SK-N-SH (cell line): ENCODE measurements at places on chromosomes 13 and 19.

DNA sequence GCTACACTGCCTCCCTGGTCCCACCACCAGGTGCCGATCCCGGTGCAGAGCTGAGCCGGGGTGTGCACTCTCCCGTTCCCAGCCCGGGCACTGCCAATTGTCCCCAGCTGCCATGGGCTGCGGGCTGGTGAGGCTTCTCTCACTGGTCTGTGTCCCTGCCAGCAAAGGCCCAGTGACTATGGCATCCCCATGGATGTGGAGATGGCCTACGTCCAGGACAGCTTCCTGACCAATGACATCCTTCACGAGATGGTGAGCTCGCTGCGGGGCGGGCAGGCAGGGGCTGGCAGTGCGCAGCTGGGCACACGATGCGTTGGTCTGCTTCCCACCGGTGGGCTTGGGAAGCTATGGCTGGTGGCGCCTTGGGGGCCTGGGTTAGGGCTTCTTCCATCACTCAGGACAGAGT lies 14.6 kb downstream of the MPND start:
- no peaks in the 10 kb centered on the region for H3K27me3 ChIP-seq
- H3K27ac ChIP-seq: no peak overlapping the region
- H3K4me1 ChIP-seq: no peaks in the 10 kb centered on the region
- peak; percentile 27 for DNase-seq

DNA sequence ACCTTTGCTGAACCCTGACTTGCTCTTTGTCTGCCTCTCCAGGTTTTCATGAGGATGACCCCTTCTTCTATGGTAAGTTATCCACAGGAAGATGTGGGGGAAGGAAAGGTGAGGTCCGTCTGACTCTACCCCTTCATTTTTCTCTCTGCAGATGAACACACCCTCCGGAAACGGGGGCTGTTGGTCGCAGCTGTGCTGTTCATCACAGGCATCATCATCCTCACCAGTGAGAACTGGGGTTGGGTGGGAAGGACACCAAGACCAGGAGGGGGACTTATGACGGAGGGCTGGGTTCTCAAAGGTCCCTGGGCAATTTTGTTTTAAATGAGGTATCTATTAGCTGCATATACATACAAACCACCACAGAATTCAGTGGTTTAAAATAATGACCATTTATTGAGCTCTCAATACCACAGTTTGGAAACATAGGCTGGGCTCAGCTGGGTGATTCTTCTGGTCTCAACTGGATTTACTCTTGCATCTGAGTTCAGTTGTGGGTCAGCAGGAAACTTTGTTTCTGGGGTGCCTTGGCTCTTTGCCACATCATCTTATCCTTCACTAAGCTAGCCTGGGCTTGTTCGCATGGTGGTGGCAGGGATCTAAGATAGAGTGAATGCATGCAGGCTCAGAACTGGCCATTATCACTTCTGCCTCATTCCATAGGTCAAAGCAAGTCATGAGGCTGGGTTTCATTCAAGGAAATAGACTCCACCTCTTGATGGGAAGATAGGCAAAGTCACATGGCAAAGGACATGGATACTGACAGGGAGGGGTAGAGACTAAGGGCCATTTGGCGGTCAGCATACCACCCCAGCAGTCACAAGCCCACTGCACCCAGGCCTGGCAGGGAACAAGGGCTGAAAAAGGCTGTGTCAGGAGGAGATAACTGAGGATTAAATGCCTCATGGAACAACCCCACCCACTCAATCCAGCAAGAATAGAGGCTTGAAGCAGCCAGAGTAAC lies 11.8 kb downstream of the FXYD5 start:
- DNase-seq: no peak
- H3K36me3 ChIP-seq: peaks cover 63% of the 10 kb centered on the region
- no peak overlapping the region for H3K27ac ChIP-seq
- H3K4me3 ChIP-seq: no peak overlapping the region

- peak overlapping the region; percentile 47 for H3K27ac ChIP-seq
- no peak overlapping the region; the same call in 1 of the 2 replicates for H3K4me3 ChIP-seq
- peak; percentile 87 for DNase-seq
- no peaks in the 10 kb centered on the region for H3K36me3 ChIP-seq
Measured at GRCh38 chr19:2602391-2603181, 99.9 kb downstream of the GNG7 start.

GRCh38 chr19:37303591-37304171 lies 67.2 kb upstream of the ZNF527 start:
- H3K27ac ChIP-seq: no peak overlapping the region
- H3K27me3 ChIP-seq: no peaks in the 10 kb centered on the region
- DNase-seq: peak; percentile 26
- no peaks in the 10 kb centered on the region for H3K36me3 ChIP-seq
- peak overlapping the region; percentile 40 for H3K4me3 ChIP-seq

DNA sequence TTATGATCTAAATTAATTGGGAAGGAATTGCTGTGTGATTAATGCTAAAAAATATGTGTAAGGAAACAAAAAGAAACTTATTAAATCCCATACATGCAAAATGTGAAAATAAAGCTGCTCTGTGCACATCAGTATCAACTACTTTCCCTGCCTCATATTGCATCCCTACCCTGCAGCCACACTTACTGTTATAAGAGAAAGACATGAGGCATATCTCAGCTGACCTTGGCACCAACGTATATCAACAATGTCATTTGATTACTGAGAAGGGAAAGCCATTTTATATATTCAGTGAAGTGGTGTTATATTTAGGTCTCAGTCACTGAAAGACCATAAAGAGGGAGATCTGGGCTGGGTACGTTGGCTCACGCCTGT lies 585.1 kb downstream of the GPC6 start:
- no peak for DNase-seq
- H3K36me3 ChIP-seq: no peaks in the 10 kb centered on the region
- H3K4me3 ChIP-seq: no peak overlapping the region
- no peaks in the 10 kb centered on the region for H3K27me3 ChIP-seq
- no peak overlapping the region for H3K27ac ChIP-seq
- H3K4me1 ChIP-seq: no peaks in the 10 kb centered on the region

- no peak overlapping the region for H3K27ac ChIP-seq
- DNase-seq: no peak
- no peaks in the 10 kb centered on the region for H3K27me3 ChIP-seq
- no peaks in the 10 kb centered on the region for H3K36me3 ChIP-seq
Measured at GRCh38 chr13:42834946-42835345, 53.6 kb downstream of the FAM216B start.

DNA sequence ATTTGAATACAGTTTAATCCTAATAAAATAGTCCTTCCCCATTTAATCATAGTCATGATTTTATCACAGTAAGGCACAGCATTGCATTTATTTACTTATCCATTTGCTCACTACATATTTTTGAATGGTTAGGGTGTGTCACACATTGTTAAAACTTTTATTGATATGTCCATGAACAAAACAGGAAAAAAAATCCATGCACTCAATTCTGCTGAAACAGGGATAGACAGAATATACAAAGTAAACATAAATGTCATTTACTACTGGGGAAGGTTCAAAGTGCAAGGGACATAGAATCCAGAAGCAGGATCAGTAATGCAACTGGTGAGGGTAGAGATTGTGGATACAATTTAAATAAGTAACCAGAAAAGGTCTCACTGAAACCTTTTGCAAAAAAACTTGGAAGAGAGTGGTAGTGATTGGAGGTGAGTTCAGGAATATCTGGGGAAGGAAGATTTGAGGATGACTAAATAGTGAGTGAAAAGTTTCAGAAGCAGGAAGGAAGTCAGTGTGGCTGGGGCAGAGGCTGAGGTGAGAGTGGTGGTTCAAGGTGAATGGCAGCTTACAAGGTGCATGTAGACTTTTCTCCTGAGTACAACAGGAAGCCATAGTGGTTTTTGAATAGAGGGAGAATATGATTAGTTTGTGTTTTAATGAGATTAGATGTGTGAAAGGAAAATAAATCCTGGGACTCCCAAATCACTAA lies 387.2 kb upstream of the ATXN8OS start:
- no peaks in the 10 kb centered on the region for H3K4me1 ChIP-seq
- DNase-seq: no peak
- no peak overlapping the region for H3K4me3 ChIP-seq
- no peaks in the 10 kb centered on the region for H3K36me3 ChIP-seq
- H3K27me3 ChIP-seq: no peaks in the 10 kb centered on the region

- DNase-seq: no peak
- H3K4me1 ChIP-seq: no peaks in the 10 kb centered on the region; the same call in none of the 2 replicates
- no peak overlapping the region for H3K4me3 ChIP-seq
- H3K36me3 ChIP-seq: no peaks in the 10 kb centered on the region
- no peaks in the 10 kb centered on the region for H3K27me3 ChIP-seq
Measured at GRCh38 chr13:90690458-90691080, 656.9 kb upstream of the MIR17HG start.

GRCh38 chr19:34088292-34088691 lies 84.0 kb upstream of the LSM14A start:
- H3K27ac ChIP-seq: no peak overlapping the region
- DNase-seq: no peak
- H3K27me3 ChIP-seq: no peaks in the 10 kb centered on the region
- no peaks in the 10 kb centered on the region for H3K36me3 ChIP-seq
- no peaks in the 10 kb centered on the region for H3K4me1 ChIP-seq
- no peak overlapping the region for H3K4me3 ChIP-seq
